NCI-H345 (cell line): ENCODE measurements at places on chromosomes 5 and 9.

- DNase-seq = no peak
These were observed 24.9 kb downstream of the MOCS2 start for GRCh38 chr5:53084546-53085255.

DNA sequence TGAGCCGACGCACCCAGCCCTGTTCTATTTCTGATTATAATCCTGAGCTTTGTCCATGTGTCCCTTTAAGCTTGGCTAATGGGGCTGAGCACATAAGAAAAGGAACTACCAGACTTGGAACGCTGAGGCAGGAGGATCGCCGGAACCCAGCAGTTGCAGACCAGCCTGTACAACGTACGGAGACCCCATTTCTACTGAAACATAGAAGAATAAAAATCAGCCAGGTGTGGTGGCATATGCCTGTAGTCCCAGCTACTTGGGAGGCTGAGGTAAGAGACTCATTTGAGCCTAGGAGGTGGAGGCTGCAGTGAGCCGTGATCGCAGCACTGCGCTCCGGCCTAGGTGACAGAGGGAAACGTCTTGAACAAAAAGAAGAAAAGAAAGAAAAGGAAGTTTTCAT is 22.3 kb downstream of the TRIM7 start:
- no peak for DNase-seq

GRCh38 chr5:1899201-1899600 is 16.5 kb upstream of the IRX4 start:
- no peak for DNase-seq

DNA sequence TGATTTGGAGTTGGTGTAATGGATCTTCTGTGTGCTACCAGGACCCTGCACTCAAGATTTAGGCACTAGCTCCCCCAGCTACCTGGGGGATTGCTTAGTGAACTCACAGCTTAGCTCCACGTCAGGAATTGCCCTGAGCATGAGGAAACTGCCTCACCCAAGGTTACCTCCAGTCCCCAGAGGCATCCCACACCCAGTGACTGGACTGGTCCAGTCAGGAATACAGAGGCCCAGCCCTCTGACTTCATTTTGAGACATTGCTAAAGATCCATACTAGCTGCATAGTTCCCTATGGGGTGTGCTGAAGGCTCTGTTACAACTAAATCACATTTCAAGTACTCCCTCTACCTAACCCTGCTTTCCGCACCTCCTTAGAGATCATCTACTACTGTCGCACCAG is 364.7 kb downstream of the EFNA5 start:
- DNase-seq = no peak

DNA sequence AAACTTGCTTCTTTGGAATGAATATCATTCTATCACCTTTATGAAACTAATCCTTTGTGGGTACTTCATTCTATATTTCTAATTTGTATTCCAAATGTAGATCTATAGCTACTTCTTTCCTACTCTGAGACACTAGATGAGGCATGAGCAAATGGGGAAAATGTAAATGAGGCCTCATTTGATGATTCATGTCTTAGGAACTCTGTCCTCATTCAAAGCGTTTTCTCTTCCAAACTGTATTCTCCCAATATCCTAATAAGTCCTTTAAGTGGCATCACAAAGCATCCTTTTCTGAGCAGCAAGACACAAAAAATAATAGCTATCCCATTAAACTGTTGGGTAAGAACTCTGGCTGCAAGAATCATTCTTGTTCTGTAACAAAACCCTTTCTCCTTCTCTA is 56.1 kb downstream of the TTLL11 start:
- no peak for DNase-seq

DNA sequence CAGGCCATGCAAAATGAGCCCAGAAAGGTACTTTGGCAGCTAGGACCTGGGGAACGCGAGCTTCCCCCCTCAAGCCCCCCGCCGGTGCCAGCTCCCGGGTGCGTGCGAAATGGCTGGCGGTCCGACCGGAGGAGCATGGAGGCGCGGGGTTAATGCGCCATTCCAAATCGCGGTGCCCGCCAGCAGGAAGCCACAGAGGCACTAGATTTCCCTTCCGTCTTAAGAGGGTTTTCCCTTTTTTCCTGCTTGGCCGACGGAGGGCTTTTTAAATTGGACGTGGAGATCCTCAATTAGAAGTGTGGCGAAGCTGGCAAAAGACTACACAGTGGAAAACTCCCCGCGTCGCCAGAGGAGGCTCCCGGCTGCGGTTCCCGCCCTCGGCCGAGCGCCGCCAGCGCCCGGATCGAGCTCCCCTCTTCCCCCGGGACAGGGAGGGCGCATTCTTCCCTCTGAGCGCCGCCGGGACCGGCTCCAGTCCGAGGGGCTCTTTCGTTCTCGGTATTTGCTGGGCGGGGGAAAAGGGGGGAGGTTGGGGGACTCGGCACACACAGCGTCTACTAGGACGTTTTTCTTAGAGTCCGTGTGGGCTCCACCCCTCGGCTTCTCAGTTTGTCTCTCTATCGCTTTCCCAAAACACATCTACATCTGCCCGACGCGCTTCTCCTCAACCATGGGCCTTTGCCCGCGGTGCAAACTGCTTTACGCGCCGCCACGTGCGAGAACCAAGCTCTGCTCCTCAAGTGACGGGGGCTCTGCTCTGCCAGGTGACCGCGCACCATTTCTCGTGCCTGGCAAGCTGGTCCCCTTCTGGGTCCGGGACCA is 3.0 kb downstream of the GDNF start:
- no peak for DNase-seq

- no peak for DNase-seq
These were observed 375.1 kb downstream of the SPATA31D1 start for GRCh38 chr9:82363682-82364081.

DNA sequence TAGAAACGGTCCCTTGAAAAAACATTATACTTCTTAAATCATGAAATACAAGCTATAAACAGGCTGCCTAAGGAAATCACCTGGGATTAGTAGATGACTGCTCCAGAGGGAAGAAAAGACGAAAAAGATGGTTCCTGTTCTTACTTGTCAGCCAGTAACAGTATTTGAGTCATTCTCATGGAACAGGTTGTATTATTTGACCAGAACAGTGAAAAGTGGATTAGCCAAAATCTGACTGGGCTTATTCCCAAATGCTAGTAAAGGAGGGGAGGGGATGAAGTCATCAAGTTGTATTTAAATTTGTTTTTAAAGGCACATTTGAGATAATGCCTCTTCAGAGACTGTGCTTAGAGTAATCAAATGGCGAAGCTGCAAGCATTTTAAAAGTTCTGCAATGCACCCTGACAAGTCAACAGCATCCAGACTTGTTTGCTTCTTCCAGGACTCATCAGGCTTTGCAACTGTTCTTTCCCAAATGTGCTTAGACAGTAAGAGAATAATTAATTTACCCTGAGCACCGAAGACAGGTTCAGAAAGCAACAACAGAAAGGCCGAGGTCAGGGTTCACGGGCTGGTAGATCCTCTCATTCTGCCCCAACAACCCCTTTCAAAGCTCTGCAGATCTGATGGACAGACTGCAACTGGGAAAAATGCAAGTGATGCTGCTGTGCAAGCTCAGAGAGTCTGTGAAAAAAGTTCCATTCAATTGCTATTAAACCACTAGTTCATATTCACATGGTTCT is 800.6 kb downstream of the KCTD16 start:
- DNase-seq = no peak

DNA sequence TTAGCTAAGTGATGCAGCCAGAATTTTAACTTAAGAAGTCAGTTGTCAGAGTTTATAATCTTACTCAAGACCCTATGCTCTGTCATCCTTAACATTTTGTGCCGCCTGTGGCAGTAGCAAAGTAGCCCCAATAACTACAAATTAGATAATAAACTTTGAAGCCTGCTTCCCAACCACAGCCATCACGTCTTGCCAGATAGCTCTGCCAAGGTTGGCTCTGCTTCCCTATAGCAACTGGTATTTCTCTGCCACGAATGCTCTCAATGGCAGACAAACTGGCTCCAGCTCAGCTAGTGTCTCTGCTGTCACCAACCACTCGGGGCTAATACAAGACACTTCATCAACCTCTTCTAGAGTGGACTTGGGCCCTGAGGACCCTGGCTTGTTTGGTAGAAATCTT is 576.1 kb downstream of the CDH12 start:
- DNase-seq = no peak

DNA sequence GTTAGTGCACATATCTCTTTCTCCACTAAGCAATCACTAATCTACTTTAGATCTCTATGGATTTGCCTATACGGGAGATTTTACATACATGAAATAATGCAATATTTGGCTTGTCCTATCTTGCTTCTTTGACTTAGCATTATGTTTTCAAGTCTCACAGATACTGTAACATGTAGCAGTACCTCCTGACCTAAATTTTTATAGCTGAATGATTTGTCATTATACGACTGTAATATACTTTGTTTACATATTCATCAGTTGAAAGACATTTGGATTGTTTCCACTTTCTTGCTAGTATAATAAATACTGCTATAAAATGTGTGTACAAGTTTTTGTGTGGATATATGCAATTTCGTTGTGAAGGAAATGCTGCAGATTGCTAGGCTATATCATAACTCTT is 1520.8 kb upstream of the CDH6 start:
- no peak for DNase-seq

GRCh38 chr5:68544091-68544647 is 328.6 kb downstream of the PIK3R1 start:
- DNase-seq = no peak

DNA sequence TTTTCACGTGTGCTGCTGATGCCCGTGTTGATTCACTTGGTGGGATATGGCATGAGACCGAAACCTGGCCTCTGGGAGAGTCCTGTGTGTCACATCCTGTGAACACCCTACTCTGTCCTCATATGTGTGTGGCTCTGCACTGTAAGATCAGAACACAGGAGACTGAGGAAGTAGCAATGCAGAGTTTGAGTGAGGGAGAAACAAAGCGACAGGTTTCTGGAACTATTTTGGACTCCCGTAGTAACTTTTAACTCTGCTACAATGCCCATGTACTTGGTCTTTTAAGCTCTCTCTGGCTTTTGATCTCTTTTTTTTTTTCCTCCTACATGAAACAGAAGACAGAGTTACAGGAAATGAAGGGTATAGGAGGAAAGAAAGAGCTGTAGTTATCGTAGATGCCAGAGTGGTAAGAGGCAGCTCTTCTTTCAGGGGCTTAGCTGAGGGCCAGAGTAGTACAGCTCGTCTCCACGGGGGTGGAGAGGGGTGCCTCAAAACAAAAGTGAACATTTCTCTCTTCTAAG is 26.6 kb downstream of the GRAMD2B start:
- DNase-seq = no peak

DNA sequence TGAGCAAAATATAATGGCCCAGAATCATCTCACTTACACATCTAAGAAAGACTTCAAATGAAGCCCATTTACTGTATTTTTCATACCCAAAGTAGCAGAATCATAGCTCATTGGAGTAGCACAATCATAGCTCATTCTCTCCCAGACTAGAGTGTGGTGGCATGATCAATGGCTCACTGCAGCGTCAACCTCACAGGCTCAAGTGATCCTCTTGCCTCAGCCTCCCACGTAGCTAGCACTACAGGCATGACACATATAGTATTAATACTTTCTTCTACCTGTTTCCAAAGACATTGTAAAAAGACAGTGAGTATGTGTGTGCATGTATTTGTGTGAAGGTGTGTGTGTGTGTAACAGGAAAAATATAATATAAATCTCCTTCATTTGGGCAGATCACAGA is 1247.9 kb upstream of the ACO1 start:
- no peak for DNase-seq

GRCh38 chr9:89001917-89002540 is 10.8 kb downstream of the S1PR3 start:
- no peak for DNase-seq

DNA sequence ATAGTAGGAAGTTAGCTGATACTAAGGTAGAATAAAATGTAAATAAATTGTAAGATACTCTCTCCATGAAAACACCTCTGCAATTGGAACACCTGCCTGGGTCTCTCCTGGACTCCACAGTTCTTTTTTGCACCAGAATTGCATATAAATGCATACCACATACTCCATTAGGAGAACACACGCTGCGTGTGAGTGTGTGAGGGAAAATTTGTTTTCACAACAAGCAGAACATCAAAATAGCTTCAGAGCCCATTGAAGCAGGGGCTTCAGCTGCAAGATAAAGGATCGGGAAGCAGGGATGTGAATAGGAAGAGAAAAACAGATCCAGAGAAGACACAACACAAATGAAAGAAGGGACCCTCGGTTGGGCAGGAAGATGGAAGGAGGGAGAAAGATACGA is 389.8 kb upstream of the BRINP1 start:
- no peak for DNase-seq

DNA sequence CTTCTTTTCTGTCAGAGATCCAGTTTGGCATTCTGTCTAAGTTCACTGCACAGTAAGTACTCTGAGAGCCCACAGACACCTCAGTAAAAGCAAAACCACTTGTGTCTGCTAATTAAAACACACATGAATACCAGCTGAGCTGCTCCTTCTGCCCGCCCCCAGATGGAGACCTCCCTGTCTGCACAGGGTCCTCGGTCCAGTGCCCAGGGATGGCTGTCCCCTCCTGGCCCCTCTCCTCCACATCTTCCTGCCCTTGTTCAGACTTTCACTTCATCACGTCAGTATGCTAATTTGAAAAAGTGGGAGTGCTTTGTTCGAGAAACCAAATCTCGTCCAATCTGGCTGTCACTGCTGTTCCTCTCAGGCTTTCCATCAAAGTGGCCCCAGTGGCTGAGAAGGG is 43.5 kb downstream of the LIX1 start:
- DNase-seq = no peak

DNA sequence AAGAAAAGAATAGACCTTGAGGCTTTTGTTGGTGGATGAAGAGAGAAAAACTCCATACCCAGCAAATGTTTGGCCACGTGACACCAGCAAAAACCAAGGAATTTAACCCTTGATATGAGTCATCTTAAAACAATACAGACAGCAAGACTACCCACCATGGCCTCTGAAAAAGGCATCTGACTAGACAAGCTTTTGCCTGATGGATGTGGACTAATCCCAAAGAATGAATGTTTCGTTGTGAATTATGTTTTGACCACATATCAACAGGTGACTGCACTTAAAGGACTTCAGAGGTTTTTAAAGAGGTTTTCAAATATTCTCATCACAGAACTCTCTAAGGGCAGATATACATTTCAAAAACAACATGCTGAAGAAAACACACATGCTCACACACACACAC is 33.0 kb upstream of the SLC1A3 start:
- no peak for DNase-seq

DNA sequence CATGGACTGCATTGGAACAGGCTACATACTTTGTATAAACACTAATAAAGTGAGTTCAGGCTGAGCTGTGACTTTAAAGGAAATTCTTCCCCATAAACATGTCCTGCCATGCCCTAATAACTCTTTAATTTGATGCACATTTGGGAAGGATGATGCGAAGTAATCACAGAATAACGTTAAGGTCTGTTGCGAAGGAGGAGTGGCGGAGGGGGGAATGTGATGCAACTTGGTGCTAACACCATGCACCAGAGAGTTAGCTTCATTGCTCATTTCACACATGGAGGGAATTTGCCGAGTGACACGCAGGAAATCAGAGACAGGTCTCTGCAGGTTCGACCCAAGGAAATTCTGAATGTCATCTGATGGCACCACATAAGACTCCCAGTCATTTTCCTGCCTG is 32.9 kb downstream of the SLIT3 start:
- no peak for DNase-seq

DNA sequence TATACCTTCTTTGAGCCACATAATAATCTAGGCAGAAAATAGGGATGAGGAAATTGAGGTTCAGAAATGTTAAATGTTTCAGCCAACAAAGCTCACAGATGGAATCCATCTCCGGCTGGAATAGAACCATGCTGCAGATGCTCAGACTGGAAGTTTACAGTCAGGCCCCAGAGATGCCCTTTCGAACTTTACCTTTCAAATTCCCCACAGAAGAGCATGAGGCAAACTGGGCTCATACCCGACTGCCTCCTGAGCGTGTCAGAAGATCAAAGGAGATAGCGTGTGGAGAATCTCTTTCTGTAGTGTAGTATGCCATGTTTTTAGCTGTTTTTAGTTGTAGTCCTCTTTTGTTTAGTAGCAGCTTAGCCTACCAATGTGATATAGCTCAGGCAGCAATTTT is 72.0 kb upstream of the DAP start:
- no peak for DNase-seq
